ENCODE measurements at places on chromosomes 5 and 9. TPM values are rescaled to one million over a fixed set of nuclear protein-coding genes. Genes with fewer than 3 reads are reported as not detected.

- no peak for DNase-seq
These were observed 296.5 kb downstream of the DEPDC1B start for GRCh38 chr5:60403343-60404006.

- no peak for DNase-seq
These were observed 182.6 kb upstream of the GLRA1 start for GRCh38 chr5:152107220-152107619.

The SPATA31A3 gene
- polyA plus RNA-seq: not detected

The LSM11 gene
- 2.9 TPM for polyA plus RNA-seq

The FAM221B gene
- polyA plus RNA-seq: not detected

GRCh38 chr5:178940569-178941360 is at the start of gene ZNF454:
ZNF454 (plus strand) TSS chr5:178941198; CDS start chr5:178942792, 1,594 bp downstream.
- DNase-seq: no peak

The ROR2 gene
- polyA plus RNA-seq: 0.53 TPM

- DNase-seq: no peak
These were observed 5.7 kb upstream of the PRXL2C start for GRCh38 chr9:96660692-96661248.

The EGFLAM gene
- polyA plus RNA-seq: not detected

GRCh38 chr9:108182950-108183381 is 672.8 kb downstream of the ACTL7B start:
- DNase-seq: no peak

DNA sequence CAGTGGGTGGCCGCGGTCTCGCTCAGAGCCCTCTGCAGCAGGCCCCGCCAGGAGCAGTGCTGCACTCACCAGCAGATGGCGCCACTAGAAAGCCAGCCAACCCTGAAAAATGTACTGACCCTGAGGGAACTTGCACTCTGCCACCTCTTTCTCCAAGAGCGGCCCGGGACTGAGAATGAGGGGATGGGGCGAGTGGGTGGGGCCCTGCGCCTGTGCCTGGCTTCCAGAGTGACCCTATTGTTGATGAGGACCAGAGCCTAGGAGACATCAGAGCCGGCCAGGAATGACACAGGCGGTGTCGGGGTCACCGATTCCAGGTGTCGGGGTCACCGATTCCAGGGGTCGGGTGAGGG is 2.9 kb upstream of the IL17B start:
- DNase-seq: peak; percentile 68

The CRHBP gene
- not detected for polyA plus RNA-seq

DNA sequence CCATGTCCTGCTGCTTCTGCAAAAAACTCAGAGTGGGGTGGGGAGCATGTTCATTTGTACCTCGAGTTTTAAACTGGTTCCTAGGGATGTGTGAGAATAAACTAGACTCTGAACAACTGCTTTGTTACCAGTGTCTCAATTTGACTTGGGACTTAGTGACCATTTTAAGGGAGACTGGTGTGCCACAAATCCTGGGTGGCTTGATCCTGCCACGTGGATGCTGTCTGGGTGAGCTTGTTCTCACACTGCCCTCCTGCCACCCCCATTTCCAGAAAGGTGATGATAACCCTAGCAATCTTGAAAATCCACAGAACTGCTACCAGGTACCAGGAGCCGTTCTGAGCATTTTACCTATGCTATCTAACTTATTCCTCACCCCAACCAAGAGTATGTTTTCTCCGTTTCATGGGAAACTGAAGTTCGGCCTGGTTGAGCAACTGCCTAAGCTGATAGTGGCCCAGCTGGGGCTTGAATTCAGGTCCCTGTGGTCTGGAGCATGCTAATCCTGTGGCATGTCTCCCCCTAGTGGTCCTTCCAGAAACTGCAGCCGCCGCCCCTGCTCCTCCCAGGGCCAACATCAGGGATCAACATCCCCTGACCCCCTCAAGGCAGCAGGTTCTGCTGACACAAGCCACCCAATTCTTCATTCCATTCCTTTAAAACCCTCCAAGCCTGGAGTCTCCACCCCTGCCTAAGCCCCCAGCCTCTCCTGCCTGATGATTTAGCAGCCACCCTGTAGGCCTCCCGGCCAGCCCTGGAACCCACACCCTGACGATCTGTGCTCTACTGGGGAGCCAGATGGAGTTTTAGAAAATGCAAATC is 2.8 kb downstream of the IL3 start:
- peak; percentile 62 for DNase-seq

- DNase-seq: no peak
These were observed 412.6 kb upstream of the CTNND2 start for GRCh38 chr5:12316812-12317211.

- no peak for DNase-seq
These were observed 385.5 kb downstream of the GLIS3 start for GRCh38 chr9:3914416-3914815.

DNA sequence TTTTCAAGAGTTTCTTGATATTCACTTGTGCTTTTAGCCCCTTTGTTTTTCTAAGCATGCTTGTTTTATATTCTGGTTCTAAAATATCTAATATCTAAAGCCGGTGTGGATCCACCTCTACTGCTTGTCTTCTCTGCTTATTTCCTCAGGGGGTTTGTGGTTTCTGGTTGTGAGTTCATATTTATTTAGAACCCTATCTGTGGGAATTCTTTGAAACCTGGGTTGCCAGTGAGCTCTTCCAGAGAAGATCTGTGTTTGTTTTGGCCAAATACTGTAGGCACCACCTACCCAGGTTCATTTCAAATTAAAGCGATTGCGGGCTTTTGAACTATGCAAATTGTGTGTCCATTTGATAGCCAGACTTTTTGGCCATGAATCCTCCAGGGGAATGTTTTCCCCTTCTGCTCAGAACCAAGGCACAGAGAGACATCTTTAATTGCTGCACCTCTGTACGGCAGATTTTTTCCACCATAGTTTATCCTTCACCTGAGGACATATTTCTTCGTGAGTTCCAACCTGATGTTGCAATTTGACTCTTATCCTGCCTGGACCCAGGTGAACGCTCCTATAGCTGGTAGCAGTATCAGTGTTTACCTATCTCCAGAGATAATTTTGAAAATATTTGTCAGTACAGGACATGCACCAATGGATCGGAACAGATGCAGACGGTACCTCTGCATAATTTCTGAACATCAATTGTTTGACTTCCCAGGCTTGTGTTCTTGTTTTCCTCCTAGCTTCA is 2.4 kb upstream of the ZBTB43 start:
- no peak for DNase-seq

- DNase-seq: peak; percentile 88
These were observed 7.5 kb upstream of the TOR2A start for GRCh38 chr9:127742435-127743088.

GRCh38 chr5:135396459-135397055 is 2.5 kb downstream of the MACROH2A1 start:
- no peak for DNase-seq

GRCh38 chr5:133332439-133333024 is 279.8 kb downstream of the FSTL4 start:
- DNase-seq: no peak

The GHR gene
- 0.03 TPM for polyA plus RNA-seq

DNA sequence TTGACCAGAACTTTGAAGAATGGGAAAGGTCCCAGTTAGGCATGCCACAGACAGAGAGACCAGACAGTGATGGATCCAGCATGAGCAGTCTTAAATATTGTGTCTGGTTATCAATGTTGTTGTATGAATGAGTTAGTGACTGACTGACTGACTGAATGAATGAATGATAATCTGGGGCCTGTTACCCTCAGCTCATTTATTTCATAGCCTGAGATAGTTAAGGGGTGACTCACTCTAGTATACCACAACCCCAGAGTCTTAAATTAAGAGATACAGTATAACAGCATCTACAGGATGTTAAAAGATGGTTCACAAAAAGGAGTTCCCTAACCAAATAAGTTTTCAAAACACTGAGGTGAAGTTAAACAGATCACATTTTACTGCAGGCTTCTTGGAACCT is 133.5 kb downstream of the SGCD start:
- no peak for DNase-seq

- peak; percentile 77 for DNase-seq
These were observed 41.6 kb upstream of the ZBTB43 start for GRCh38 chr9:126763130-126763764.

The CCIN gene
- 0.05 TPM for polyA plus RNA-seq

DNA sequence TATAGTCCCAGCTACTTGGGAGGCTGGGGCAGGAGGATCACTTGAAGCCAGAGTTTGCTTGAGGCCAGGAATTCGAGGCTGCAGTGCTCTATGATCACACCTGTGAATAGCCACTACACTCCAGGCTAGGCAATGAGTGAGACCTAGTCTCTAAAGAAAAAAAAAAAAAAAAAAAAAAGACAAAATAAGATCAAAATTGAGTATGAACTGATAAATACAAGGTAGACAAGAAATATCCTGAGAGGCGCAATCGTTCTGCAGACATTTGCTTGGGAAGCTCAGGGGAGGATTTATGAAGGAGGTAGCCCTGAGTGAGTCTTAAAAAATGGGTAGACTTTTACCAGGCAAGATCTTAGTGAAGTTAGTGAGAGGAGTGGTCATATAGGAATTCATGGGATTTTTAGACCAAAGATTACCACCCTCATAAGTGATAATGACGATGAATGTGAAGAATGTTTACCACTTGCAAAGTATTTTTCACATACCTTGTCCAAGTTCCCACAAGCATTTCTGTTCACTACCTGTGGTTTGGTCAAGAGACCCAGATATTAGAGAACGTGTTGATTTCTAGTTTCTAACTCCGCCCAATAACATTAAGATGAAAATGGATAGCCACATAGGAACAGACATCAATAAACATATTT is 4.4 kb downstream of the PDCD1LG2 start:
- no peak for DNase-seq

Data from A549 (cell line).